Bronchial epithelial cell (primary cell): ENCODE measurements at places on chromosomes 6 and 20. TPM values are rescaled to one million over a fixed set of nuclear protein-coding genes. Genes with fewer than 3 reads are reported as not detected.

Gene SNAI1
- not detected in 2 replicates for total RNA-seq

Gene PEX6
- 25.0 and 32.1 TPM in 2 replicates for total RNA-seq

GRCh38 chr20:31719644-31720485 is 2.8 kb downstream of the BCL2L1 start:
- peak; percentile 37 for DNase-seq

GRCh38 chr20:52731093-52731492 is 241.1 kb upstream of the TSHZ2 start:
- peak; percentile 33 for DNase-seq
